ENCODE measurements at places on chromosomes 16 and 17. TPM values are rescaled to one million over a fixed set of nuclear protein-coding genes. Genes with fewer than 3 reads are reported as not detected.
A peak's percentile ranks its signal among the peaks of the same experiment; 100 is the strongest.

Gene ARL6IP1
- total RNA-seq: 211 TPM

- DNase-seq: no peak
- no peaks in the 10 kb centered on the region for H3K27me3 ChIP-seq
- H3K4me1 ChIP-seq: no peaks in the 10 kb centered on the region
- no peak overlapping the region for H3K27ac ChIP-seq
- H3K36me3 ChIP-seq: peaks cover 11% of the 10 kb centered on the region
Observed at GRCh38 chr16:14232106-14232864, 161.2 kb downstream of the MRTFB start.

DNA sequence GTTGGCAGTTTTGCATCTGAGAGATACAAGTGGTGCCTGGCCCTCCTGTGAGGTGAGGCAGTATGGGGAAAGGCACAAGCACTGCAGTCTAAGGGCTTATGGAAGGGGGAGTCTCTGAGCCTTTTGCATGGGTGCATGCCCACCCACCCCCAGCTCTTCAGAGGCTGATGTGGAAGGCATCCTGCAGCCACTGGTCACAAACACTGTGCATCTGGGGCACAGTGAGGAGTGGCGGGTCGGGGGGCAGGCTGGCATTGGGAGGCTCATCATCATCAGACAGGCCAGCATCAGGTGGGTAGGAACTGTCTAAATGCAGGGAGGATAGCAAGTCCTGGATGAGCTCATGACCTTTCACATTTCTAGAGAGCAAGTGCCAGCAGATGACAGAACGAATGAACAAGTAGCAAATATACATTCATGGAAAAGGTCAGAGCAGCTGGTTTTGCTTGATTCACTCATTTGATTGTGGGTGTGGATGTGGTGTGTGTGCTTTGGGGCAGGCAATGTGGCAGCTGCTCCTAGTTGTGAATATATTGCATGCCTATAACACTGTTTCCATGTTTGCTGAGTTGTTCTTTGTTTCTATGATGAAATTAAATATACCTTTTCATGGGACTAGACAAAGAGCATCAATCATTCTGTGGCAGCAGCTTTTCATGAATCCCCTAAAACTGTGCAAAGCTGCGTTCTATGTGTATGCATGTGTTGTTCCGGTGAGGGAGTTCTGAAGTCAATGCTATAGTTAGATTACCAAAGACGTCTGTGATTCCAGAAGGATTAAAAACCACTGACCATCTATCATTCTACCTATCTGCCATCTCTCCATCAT is 29.2 kb downstream of the TRIM25 start:
- H3K27ac ChIP-seq: no peak overlapping the region
- no peak overlapping the region for H3K4me3 ChIP-seq
- no peaks in the 10 kb centered on the region for H3K27me3 ChIP-seq

GRCh38 chr17:30969989-30970830 is 629 bp upstream of the RNF135 start:
- peaks cover 4% of the 10 kb centered on the region for H3K36me3 ChIP-seq
- no peaks in the 10 kb centered on the region for H3K27me3 ChIP-seq
- peak overlapping the region; percentile 95 for H3K27ac ChIP-seq
- peaks cover 28% of the 10 kb centered on the region for H3K4me1 ChIP-seq
- H3K4me3 ChIP-seq: peak overlapping the region; percentile 93

DNA sequence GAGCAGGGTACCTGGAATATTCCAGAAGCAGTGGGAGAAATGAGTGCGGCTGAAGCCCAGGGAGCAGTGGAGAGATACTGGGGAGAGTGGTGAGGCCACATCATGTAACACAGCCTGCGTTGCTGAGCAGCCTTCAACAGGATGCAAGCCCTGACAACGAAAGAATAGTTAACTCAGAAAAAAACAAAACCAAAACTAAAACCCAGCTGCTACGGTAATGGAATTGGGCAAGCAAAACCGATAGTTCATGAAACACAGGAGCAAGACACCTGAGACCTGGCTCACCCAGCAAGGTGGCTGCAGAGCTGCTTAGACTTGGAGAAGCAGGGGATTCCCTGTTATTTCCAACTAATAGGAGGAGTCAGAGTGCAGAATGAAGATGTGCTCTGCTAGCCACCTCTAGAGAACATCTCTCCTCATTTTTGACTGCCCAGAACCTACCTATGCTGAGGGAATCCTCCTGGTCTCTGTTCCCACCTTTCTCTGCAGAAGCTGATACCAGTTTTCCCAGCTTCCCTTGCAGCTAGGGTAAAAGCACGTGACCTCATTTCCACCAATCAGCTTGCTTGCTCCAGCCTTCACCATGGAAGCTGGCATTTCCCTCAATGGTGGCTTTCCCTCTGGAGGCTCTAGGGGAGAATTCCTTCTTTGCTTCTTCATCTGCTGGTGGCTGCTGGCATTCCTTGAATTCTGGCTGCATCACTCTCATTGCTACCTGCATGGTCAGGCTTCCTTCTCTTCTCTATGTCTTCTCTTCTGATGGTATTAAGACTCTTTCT is 59.4 kb upstream of the XYLT1 start:
- no peak for DNase-seq
- peaks cover 12% of the 10 kb centered on the region for H3K27me3 ChIP-seq
- no peaks in the 10 kb centered on the region for H3K4me1 ChIP-seq

DNA sequence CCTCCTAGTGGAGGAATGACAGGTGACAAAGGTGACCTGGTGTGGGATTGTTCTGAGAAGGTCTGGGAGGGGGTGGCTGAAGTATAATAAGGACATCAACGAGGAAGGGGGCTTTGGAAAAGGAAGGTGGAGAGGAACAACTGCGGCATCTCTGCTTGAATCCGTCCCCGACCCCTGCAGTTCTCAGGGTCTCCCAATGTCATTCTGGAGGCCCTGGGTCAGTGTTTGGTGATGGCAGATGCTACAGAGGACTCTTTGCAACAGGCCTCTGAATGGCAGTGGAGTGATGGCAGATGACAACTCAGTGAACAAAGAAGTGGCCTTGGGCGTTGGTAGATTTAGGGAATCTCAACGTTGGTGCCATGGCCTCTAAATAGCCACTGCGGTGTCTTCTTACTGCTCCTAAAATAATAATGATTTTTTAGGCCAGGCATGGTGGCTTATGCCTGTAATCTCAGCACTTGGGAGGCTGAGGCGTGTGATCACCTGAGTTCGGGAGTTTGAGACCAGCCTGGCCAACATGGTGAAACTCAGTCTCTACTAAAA is 1.3 kb downstream of the ENGASE start:
- peak overlapping the region; percentile 93 for H3K4me3 ChIP-seq
- no peak for DNase-seq
- H3K27ac ChIP-seq: no peak overlapping the region
- H3K4me1 ChIP-seq: peaks cover 10% of the 10 kb centered on the region
- H3K36me3 ChIP-seq: no peaks in the 10 kb centered on the region
- no peaks in the 10 kb centered on the region for H3K27me3 ChIP-seq

DNA sequence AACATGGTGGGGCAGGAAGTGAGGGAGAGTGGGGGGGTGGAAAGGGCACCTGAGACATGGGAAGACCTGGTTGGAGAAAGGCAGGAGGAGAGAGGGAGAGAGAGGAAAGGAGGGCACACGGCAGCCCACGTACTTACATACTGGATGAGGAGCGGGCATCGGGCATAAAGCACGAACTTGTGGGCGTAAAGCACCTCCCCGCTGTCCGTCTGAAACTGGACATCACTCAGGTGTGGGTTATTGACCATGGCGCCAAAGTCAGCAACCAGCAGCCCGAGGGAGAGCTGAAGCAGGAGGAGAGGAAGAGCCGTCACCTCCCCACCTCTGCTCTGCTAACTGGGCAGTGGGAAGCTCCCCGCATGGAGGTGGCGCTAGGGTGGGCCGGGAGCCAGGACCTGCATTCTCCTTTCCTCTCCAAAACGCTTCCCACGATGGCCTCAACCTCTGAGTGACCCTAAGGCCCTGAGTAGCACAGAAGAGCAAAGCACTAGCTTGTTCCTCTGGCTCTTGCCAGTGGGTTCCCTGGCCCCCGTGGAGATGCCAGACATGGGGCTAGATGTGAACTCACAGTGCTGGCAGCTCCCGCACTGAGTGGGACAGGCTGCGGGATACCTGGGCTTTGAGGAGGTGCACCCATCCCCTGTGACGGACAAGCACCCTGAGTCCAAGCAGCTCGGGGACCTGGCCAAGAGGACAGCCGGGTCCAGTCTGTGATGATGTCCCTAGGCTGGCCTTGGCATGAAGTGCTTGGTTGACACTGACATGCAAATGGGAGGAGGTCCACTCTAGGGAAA is 16.9 kb downstream of the SLX4 start:
- no peak overlapping the region for H3K27ac ChIP-seq
- no peaks in the 10 kb centered on the region for H3K27me3 ChIP-seq
- DNase-seq: no peak
- peaks cover 12% of the 10 kb centered on the region for H3K36me3 ChIP-seq
- H3K4me1 ChIP-seq: no peaks in the 10 kb centered on the region
- H3K4me3 ChIP-seq: no peak overlapping the region

DNA sequence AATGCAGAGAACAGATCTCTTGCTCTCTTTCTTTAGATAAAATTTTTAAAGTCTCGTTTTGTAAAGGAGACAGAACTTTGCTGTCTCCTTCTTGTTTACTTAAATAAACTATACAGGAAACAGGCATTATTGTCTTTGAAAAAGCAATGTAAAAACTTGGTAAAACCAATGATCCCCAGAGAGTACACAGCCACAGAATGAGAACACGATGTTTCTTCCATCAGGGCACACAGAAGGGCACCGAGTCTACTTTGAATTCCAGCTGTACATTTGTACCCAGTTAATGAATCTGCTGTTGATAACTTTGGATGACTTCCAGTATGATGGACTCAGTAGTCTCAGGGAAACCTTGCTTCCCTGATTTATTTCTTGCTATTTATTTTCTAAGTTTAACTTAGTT is 8.1 kb upstream of the TMEM100 start:
- DNase-seq: no peak
- peak overlapping the region; percentile 6 for H3K27ac ChIP-seq
- H3K27me3 ChIP-seq: no peaks in the 10 kb centered on the region
- H3K4me3 ChIP-seq: no peak overlapping the region
- no peaks in the 10 kb centered on the region for H3K36me3 ChIP-seq

DNA sequence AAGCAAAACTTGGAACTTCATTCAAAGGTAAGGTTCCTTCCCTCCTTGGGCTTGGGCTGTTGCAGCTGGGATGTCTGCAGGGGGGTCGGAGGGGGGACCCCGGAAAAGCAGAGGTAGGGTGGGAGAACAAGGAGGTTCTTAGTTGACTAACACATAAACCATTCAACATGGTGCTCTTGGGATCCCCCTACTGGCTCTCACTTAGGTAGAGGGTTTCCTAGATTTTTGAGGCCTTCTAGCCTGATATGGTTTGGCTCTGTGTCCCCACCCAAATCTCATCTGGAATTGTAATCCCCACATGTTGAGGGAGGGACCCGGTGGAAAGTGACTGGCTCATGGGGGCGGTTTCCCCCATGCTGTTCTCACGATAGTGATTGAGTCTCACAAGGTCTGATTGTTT is 93.9 kb downstream of the RGS9 start:
- no peak overlapping the region for H3K27ac ChIP-seq
- H3K4me3 ChIP-seq: no peak overlapping the region
- H3K27me3 ChIP-seq: no peaks in the 10 kb centered on the region

DNA sequence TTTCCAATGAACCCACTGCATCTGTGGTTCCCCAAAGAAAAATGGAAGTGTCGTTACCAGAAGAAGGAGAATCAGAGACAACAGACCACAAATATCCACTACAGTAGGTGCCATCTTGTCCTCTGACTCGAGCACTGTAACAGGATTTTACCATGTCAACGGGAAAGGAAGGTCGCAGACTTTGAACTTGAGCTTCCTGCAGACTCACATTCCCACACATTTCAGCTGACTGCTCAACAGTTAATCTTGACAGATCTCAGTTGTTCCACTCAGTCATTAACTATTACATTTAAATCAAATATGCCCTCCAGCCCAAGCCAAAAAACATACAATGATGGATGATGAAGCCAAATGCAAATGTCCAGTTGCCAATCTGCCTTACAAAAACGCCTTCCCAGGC is 37.0 kb downstream of the GAS7 start:
- H3K27ac ChIP-seq: no peak overlapping the region
- no peak overlapping the region for H3K4me3 ChIP-seq
- H3K36me3 ChIP-seq: no peaks in the 10 kb centered on the region
- DNase-seq: no peak
- H3K27me3 ChIP-seq: no peaks in the 10 kb centered on the region

GRCh38 chr17:2545393-2545792 is 33.7 kb upstream of the METTL16 start:
- H3K27ac ChIP-seq: no peak overlapping the region
- no peak for DNase-seq
- no peaks in the 10 kb centered on the region for H3K27me3 ChIP-seq
- H3K36me3 ChIP-seq: no peaks in the 10 kb centered on the region

- H3K4me3 ChIP-seq: no peak overlapping the region
- H3K4me1 ChIP-seq: peaks cover 41% of the 10 kb centered on the region
- peaks cover 1% of the 10 kb centered on the region for H3K36me3 ChIP-seq
- no peaks in the 10 kb centered on the region for H3K27me3 ChIP-seq
- H3K27ac ChIP-seq: no peak overlapping the region
Observed at GRCh38 chr16:56851671-56852400, 13.2 kb upstream of the SLC12A3 start.

- H3K4me3 ChIP-seq: no peak overlapping the region
- H3K27me3 ChIP-seq: no peaks in the 10 kb centered on the region
- peaks cover 6% of the 10 kb centered on the region for H3K4me1 ChIP-seq
- no peak for DNase-seq
Observed at GRCh38 chr17:82200743-82201497, 11.7 kb downstream of the CCDC57 start.

DNA sequence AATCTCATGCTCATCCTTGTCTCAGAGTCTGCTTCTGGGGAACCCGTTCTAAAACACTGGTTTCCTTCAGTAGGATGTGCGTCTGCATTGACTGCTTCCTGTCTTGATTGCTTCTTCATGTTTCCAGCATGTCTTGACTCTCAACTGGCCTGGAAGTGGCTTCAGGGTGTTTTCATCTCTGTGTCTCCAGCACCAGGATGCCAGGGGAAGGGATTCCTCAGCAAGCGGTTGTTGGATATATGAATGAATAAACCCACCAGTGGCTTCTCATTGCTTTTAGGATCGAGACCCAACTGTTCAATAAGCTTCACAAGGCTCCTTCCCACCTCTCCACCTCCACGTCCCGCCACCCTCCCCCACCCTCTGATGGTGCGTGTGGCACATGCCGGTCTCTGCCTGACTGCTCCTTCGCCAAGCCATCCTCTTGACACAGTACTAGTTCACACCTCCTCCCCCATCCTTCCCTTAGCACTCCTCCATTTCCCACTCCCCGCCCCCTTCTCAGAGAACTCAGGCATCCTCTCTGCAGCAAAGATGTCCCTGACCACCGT is 14.1 kb upstream of the TNS4 start:
- peaks cover 6% of the 10 kb centered on the region for H3K27me3 ChIP-seq
- H3K27ac ChIP-seq: no peak overlapping the region
- no peaks in the 10 kb centered on the region for H3K4me1 ChIP-seq
- no peak for DNase-seq
- H3K4me3 ChIP-seq: no peak overlapping the region

- no peaks in the 10 kb centered on the region for H3K36me3 ChIP-seq
- no peak overlapping the region for H3K4me3 ChIP-seq
- peaks cover 4% of the 10 kb centered on the region for H3K4me1 ChIP-seq
- DNase-seq: peak; percentile 80
- no peak overlapping the region for H3K27ac ChIP-seq
Observed at GRCh38 chr17:29116804-29117753, 63.1 kb downstream of the MYO18A start.

- H3K4me3 ChIP-seq: no peak overlapping the region
- no peaks in the 10 kb centered on the region for H3K36me3 ChIP-seq
- no peak overlapping the region for H3K27ac ChIP-seq
- DNase-seq: no peak
- H3K4me1 ChIP-seq: peaks cover 4% of the 10 kb centered on the region
- H3K27me3 ChIP-seq: peaks cover 74% of the 10 kb centered on the region
Observed at GRCh38 chr17:73278465-73279453, 17.1 kb upstream of the CPSF4L start.
